ENCODE measurements at places on chromosomes 2 and 18. TPM values are rescaled to one million over a fixed set of nuclear protein-coding genes. Genes with fewer than 3 reads are reported as not detected.

GRCh38 chr2:181861379-181861778 is 30.2 kb upstream of the ITPRID2 start:
- no peak for DNase-seq

Gene REG3A
- not detected for total RNA-seq

DNA sequence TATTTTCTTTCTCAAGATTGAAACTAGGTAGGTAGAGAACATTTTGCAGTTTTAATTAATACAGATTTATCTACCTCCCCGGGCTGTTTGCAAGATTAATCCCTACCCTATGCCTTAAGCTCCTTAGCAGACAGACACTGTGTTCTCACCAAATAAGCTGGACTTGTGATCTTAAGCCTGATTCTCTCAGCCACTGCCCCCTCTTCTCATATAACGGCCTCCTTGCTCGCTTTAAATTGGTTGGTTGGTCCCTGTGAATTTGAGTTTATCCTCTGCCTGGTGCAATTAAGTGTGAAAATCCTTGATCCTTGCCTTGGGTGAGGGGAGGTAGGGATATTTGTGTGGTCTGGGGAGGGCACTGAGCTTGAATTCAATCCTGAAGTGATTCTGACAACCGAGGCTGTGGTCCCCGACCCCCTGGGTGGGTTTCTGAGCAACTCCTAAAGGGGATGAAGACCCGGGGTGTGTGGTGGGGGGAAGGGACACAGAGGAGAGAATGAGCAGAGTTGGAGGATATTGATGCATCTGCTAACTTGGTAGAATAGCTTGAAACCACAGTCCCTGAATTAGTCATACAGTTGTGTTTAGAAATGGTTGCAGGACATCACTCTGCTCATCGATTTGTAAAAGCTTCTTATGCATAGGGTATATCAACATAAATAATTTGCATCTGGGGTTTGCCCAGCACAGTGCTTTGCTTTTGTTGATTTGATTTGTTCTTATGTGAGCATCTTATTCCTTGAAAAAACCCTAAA is 36.9 kb upstream of the NCKAP5 start:
- DNase-seq, result no peak

DNA sequence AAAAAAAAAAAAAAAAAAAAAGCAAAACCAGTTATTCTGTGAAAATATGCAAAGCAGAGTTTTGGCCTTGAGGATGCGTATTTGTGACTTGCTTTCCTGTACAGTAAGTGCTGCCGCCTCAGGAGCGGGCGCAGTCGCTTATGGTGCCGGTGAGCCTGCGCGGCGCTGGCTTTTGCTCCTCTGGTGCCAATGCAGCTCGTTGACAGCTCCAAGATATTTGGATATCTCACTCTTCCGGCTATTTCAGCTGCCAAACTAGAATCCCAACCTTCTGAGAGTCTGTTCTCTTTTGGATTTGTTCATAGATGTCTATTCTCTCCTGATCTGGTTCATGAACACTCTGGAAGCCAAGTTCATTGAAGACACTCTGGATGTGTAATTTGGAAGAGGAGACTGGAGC is 184.1 kb downstream of the AGAP1 start:
- no peak for DNase-seq

GRCh38 chr2:33599943-33600192 is 769 bp upstream of the FAM98A start:
- DNase-seq, result no peak

DNA sequence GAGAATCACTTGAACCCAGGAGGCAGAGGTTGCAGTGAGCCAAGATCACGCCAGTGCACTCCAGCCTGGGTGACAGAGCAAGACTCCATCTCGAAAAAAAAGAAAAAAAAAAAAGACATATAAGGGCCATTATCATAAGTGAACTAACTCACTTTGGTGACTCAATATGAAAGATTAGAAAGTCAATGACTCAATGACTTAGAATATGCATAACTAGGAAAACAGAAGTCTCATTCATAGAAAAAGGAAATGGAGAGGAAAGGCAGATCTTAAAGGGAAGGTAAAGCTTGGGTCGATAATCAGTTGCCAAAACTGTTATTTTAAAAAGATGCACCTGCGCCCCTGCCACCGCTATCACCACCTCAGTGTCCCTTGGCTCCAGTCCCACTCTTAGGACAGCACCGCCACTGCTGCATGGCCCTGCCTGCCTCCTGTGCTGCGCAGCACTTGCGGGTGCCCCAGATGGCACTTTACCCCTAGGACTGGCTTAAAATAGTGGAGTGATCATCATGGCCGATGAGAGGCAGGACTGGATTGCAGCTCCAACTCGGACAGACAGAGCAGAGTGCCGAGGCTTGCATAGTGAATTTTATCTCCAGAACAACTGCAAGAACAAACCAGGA is 54.7 kb downstream of the INO80D start:
- no peak for DNase-seq

DNA sequence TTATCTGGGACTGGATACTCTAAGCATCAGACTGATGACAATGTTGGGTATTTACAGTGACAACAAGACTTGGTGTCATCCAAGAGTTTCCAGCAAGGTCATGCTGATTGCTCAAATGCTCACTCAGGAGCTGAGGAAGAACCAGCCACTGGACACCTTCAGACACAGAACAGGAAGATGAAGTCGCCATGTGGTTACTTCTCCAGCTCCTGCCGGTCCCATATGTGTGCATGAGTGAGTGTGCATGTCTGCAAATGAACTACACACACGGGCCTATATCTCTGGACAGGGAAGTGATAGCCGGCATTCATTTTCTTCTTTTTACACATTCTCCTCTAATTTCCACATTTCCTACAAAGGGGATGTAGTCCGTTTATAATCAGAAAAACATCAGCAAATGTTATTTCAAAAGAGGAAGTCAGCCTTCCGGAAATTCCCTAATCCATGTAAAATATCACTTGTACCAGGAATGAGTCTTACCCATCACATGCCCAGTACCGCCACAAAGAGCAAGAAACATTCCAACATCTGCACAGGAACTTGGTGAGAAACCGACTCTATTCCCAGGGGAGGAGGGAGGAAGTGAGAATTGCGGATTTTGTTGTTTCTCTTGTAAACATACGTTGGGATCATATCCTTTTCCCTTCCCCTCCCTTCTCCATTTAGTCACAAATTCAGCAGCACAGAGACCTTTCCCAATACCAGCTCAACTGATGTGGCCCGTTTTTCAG is 10.8 kb downstream of the RFX8 start:
- no peak for DNase-seq

DNA sequence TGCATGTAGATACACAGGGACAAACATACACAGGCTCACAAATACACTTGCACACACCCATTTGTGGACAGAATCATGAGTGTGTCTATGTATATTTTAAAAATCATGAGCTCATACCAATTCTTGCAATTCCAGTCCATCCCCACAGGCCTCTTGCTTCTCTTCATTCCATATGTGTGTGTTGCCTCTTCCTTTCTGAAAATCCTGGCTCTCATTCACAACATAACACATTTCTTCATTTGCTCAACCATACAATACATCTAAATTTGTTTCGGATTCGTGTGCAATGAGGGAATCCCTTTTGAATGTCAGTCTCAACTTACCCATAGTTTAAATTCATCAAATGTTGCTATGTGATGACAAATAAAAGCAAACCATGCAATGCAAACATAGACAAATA is 51.4 kb downstream of the GNAL start:
- no peak for DNase-seq

DNA sequence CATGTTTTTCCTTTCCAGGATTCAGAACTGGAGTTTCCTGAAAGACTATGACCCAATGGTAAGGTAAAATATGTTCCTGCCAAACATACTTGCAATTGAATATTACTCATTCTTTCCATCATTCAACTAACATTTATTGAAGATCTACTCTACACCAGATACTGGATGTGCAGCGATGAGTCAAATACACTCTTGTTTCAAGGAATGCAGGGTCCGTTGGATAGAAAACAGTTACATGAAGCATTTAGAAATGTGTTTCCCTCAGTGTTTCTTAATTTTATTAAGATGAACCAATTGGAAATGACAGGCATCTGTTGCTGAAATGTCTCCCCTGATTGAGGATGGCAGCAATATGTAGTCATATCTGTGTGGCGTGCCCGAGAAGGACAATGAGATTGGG is 14.8 kb upstream of the SLC66A3 start:
- DNase-seq, result no peak

- no peak for DNase-seq
These were observed 222.2 kb downstream of the GLI2 start for GRCh38 chr2:120957905-120958304.

Gene COLEC11
- not detected for total RNA-seq

- no peak for DNase-seq
These were observed 301.3 kb upstream of the SALL3 start for GRCh38 chr18:78678318-78678695.

Gene SGPP2
- 10.0 TPM for total RNA-seq

- DNase-seq, result no peak
These were observed 84.3 kb downstream of the NETO1 start for GRCh38 chr18:72783530-72783929.

Data from activated naive CD4-positive, alpha-beta T cell treated with anti-CD3 and anti-CD28 coated beads, Interleukin-2, amount 50 U/mL, for 72 hours (primary cell).